Kasumi-1 (cell line): ENCODE measurements at places on chromosomes 7 and 10.

- DNase-seq, result no peak
These were observed 73.7 kb upstream of the CAMK2B start for GRCh38 chr7:44398953-44399574.

- peak; percentile 43 for DNase-seq
These were observed 118.7 kb downstream of the RALA start for GRCh38 chr7:39741942-39742623.

GRCh38 chr10:117005527-117006055 lies 604 bp upstream of the SHTN1 start:
- DNase-seq, result no peak

GRCh38 chr7:18177815-18178660 lies 150.4 kb upstream of the PRPS1L1 start:
- peak; percentile 64 for DNase-seq

GRCh38 chr10:47438857-47439474 lies 44.9 kb downstream of the ANXA8 start:
- peak; percentile 30 for DNase-seq

GRCh38 chr7:50608196-50608906 lies 43.1 kb upstream of the DDC start:
- no peak for DNase-seq

DNA sequence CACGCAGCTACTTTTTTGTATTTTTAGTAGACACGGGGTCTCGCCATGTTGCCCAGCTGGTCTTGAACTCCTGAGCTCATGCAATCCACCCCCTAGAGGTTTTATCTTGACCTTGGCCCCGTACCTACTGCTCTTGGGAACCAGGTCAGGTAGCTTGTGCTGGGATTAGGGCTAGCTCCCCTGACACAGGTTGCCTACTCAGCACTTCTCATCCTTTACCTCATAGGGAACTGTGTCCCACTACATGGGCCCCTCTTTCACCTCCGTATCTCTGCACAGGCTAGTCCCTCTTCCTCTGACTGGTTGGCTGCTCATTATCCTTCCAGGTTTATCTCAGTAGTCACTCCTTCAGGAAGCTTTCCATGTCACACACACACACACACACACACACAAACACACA lies 58.0 kb upstream of the ITPRID1 start:
- DNase-seq, result no peak

- DNase-seq, result no peak
These were observed 295.8 kb upstream of the LYZL1 start for GRCh38 chr10:28993056-28993455.

GRCh38 chr10:70498970-70499835 lies 20.6 kb downstream of the PALD1 start:
- peak; percentile 31 for DNase-seq

- no peak for DNase-seq
These were observed 122.3 kb downstream of the CNNM2 start for GRCh38 chr10:103040418-103040817.

- DNase-seq, result no peak
These were observed 623 bp downstream of the HOXA4 start for GRCh38 chr7:27129729-27130539.

DNA sequence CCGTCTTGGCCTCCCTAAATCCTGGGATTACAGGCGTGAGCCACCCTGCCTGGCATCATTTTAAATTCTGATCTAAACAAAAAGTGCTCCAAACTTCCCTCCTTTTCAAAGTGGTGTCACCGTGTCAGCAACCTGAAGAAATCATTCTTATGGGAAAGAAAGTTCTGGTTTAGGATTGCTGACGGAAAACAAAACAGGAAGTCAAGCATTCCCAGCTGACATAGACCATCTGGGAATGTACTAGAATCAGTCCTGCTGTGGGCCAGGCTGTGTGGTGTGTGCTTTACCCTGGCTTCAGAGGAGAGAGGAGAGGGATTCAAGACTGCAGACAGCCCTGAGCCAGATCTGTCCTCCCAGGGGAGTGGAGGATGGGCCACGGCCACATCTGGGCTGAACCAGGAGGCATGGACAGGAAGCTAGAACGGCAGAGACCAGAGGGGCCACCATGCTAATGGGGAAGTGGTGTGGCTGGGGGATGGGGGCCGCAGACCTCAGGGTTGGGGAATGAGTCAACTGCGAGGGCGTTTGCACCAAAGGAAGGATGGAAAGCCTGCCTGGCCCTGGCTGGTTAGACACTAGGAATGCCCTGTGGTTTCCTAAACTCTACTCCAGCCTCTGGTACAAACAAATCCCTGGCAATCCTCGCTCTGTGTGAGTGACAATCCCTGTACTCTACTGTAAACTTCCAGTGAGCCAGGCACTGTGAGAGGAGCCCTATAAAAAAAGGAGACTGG lies 16.7 kb upstream of the CLIP2 start:
- DNase-seq, result peak; percentile 92

- no peak for DNase-seq
These were observed 145.4 kb downstream of the NEURL1 start for GRCh38 chr10:103638948-103639347.

DNA sequence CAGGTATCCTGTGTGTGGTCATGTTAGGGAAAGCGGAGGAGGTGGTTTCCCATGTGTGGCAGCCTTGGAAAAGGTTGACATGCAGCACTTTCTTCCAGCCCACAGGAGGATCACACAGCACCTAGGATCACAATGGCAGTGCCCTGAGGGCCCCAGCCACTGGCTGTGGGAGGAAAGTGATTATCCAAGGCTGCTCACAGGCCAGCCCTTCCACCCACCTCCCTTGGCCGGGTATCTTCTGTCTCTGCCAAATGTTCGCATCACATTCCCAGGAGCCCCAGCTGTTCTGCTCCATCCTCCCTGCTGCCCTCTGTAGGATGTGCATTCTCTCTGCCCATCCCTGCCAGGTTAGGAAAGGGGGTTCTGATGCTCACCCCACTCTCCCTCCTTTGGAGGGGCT lies 2.5 kb upstream of the MLXIPL start:
- DNase-seq, result no peak

GRCh38 chr7:44286182-44286617 lies 39.2 kb downstream of the CAMK2B start:
- DNase-seq, result no peak

DNA sequence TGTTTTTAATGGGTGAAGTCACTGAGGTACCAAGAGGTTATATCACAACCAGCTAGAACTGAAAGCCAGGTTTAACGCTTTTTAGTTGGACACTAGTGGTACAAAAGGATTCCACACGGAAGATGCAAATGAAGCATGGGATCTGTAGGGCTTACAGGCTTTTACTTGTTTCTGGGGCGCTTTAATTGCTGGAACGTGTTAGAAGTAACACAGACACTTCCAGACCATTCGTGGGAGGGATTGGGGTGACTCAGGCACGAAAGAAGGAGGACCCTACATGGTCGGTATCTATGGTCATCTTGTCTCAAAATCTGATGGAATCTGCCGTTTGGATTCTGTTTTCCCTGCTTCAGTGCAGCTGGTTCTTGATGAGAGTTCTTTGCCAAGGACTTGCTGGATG lies 1.0 kb downstream of the YKT6 start:
- no peak for DNase-seq

DNA sequence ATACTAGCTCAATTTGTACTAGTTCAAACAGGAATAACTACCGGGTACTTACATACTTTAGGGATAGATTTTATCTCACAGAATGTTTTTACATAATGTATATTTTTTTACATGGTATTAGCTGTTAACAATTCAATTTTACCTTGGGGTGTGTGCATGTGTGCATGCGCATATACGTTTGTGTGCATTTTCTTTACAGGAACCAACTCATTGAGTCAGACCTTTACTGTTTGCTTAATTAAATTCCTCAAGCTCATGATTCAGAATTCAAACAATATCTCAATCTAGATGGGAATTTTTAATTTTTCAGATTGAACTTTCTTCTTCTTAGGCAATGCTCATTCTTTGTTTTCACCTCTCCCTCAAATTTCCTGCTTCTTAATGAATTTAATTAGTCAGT lies 24.7 kb upstream of the WASL start:
- DNase-seq, result no peak

DNA sequence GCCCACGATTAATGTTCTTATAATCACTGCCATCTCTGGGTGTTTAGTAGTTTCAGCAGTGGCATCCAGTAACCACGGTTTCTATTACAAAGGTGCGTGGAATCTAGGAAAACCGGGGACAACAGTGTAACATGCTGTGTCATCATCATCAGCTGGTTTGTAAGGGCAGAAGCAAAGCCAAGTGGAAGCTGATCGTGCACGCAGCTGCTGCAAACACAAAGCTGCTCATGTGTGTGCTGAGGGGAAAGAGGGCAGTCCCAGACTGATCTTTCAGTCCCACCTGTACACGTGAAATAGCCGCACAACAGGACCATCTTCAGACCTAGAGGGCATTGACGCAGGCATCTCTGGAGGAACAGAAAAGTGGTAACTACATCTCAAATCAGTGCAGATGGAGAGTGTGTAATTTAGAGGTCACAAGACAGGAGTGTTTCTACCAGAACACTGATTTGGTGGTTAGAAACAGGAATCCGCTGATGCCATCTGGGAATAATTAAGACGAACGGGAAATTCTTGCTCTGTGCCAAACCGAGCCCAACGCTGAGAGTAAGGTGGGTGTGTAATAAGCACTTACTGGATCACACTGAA lies 13.4 kb downstream of the ANKRD16 start:
- no peak for DNase-seq

DNA sequence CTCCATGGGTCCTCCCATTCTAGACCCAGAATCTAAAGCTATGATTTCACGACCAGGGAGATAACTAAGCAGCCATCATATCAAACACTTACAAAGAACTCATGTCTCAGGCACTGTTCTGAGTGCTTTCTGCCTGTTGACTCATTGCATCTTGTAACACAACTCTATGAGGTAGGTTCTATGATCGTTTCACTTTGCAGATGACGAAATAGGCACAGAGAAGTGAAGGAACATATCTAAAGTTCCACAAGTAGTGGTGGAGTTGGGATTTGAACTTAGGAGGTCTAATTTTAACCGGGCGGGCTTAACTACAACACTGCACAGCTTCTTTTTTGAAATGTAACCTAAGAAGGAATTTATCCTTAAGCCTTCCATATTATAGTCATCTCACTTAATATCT lies 2.9 kb downstream of the RBP4 start:
- DNase-seq, result no peak
